ENCODE measurements at places on chromosomes 2 and 18.

GRCh38 chr2:144489315-144489916, 30.5 kb downstream of the ZEB2 start:
- DNase-seq = no peak

- no peak for DNase-seq
These were observed 204.9 kb downstream of the PTGR3 start for GRCh38 chr18:75003764-75004690.

- DNase-seq = no peak
These were observed 414.7 kb upstream of the SPRED2 start for GRCh38 chr2:65846989-65847678.

GRCh38 chr2:232322560-232323327, 55.8 kb upstream of the ALPP start:
- no peak for DNase-seq

GRCh38 chr2:105578166-105578565, 166.5 kb upstream of the NCK2 start:
- no peak for DNase-seq

- no peak for DNase-seq
These were observed 79.4 kb upstream of the SNTG2 start for GRCh38 chr2:871175-871727.

DNA sequence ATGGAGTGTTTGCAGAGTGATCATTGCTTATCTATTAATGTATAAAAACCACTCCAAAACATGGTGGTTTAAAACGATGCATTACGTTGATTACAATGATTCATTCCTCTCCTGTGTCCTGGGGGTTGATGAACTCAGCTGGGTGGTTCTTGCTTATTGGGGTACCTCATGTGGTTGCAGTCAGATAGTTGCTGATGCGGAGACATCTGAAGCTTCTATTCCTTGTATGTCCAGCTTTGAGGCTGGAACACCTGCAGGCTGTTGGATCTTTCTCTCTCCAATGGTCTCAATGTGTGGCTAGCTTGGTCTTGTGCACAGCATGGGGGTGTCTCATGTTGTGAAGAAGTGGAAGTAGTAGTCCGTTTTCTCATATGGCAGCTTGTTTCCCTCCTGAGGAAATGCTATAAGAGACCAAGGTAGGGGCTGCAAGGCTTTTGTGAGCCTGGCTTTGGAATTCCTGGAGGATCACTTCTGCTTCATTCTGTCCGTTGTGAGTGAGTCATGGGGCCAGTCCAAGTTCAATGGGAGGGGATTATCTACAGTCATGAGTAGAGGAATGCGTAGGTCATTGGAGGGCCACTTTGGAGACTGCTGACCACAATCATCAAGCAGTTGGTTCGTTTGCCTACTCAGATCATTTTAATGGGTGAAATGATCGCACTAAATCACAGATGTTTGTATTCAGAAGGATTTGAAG, 601.0 kb downstream of the SLC4A3 start:
- no peak for DNase-seq

DNA sequence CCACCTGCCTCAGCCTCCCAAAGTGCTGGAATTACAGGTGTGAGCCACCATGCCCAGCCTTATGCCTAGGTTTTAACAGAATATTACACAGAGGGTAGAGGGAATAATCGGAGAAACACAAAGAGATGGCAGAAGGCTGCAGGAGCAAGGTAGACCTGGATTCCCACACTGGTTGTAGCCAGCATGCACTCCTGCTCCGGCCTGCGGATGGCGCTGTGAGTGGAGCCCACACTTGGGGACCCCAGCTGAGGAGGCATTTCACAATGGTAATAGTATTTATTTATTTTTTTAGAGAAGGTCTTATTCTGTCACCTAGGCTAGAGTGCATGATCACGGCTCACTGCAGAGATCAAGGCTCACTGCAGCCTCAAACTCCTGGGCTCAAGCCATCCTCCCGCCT, 38.8 kb upstream of the DARS1 start:
- no peak for DNase-seq

DNA sequence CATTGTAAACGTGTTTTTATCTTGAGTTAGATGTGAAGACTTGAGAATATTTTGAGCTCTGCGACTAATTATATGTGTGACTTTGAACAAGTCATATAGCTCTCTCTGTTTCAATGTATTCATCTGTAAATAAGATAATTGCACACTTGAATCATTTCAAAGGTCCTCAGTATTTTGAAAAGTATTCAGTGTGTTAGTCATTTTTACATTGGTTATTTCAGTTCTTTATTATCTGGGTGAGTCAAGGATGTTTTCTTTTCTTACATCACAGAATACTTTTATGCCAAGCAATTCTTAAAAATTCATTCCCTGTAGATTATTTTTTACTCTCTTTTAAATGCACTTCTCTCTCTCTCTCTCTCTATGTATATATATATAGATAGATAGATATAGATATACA, 1098.0 kb upstream of the ZEB2 start:
- DNase-seq = no peak

DNA sequence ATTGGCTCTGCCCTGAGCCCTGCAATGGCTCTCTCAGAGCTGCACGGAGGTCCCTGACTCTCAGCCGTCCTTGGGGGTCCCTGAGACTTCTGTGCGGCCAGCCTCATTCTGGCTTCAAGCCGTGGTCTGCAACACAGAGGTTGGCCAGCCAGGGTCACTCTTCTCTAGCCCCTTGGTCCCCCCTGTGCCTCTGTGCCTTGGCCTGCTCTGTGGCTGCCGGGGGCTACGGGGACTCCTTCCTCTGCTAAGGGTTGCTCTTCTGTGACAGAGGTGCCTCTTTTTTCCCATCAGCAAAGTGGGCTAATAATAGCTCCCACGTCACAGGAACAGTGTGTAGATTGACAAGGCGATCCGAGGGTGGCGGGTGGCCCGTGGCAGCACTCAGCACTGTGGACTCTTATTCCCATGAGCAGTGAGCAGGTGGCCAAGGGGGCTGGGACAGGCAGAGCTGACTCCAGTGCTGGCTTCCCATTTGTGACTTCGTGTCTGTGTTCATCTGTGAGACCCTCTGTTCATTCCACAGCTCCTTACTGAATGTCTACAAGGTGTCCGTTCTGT, 19.4 kb downstream of the INHBB start:
- no peak for DNase-seq

DNA sequence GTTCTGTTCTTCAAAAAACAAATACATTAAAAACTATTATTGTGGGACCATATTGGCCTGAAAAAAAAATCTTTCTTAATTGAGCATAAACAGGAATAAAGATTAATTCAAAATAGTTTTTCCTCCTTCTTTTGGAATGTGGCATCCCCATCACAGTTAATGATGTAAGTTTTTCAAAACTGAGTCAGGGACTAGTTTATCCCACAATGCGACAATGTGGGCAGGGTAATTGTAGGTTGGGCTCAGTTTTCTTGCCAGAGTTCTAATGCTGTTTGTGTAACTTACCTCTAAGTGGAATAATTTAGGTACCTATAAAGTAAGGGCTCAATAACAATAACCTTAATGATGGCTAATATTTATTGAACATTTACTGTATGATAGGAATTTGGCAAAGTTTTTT, 82.0 kb downstream of the PMS1 start:
- DNase-seq = no peak

DNA sequence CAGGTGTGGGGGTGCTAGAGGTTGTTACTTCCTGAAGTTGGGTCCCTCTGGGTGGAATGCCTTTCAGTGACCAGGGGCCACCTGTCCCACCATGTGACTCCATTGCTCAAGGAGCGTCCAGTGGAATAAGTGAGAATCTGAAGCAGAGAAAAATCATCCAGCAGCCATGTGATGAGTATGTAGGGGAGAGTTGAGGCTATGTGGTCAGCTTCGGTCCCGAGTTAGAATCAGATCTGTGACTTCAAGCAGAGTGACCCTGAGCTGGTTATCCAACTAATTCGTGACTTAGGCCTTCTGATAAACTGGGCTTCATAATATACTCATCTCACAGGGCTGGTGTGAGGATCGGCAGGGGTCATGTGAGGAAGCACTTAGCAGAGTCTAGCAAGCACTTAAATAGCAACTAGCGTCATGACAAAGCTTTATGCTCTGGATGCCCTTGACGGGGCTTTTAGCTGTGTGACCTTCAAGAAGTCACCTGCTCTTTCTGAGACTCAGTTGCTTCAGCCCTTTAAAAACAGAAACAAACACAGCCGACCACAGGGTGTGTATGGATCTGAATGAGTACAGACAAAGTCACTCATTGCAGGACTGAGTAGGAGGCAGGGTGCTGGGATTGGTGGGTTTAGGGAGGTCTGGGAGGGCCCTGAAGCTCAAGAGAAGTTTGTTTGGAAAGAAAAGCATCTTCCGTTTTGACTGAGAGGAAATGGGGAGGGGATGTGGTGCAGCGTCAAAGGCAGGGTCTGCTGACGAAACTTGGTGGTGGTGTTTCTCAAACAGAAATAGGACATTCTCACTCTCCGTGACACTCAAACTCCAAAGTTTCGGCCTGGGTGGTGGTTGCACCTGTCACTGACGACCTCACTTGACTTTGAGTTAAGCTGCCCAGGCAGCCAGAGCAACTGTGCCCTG, 264.0 kb upstream of the CXCR4 start:
- peak; percentile 9 for DNase-seq

DNA sequence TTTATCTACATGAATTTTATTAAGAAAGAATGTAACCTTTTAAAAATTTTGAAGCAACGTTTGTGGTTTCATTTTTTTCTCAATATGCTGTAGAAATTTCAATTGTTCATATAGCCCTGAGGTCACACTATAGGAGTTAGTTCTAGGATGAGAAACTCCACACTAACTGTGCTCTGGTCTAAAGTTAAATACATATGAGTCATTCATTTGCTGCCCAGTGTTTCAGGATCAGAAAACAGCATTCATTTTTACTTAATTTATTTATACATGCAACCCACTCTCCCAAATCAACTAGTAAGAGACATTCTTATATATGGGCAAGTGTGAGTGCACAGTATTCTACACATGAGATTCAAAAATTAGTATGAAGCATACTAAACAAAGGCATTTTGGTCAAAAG, 137.9 kb downstream of the DOCK10 start:
- no peak for DNase-seq

DNA sequence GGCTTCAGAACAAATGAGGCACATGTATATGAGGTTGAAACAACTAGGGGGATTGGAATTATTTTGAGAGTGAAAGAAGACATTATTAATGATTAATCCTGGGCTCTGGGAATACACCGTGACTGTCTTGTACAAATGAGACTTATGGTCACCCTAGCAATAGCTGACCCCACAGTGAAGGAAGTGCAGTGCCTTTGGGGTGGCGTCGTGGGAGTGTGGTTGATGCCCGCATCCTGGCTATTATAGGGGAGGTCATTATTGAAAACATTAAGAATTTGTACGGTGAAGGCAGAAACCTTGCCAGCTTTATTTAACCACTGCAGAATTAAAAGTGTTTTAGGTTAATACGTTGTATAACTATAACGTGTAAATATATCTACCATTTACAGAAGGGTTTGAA, 296.7 kb downstream of the CYRIA start:
- DNase-seq = no peak

DNA sequence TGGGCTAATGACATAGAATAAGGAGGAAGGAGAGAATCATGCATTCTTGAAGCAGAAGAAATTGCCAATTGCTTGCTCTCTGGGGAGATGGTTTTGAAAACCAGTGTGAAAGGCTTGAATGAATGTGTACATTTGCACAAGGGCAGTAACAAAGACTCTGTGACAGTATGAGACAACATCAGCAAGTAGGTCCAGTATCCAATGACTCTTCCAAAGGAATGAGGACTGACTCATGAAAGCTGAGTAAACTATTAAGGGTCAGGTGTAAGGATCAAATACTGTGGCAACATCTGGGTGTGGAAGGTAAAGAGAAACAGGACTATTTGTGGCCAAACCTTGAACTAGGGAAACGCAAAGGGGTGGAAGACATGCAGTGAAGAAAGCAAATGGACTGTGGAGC, 886.0 kb upstream of the CHAC2 start:
- DNase-seq = no peak

- no peak for DNase-seq
These were observed 129.1 kb upstream of the CAB39 start for GRCh38 chr2:230583581-230583980.

DNA sequence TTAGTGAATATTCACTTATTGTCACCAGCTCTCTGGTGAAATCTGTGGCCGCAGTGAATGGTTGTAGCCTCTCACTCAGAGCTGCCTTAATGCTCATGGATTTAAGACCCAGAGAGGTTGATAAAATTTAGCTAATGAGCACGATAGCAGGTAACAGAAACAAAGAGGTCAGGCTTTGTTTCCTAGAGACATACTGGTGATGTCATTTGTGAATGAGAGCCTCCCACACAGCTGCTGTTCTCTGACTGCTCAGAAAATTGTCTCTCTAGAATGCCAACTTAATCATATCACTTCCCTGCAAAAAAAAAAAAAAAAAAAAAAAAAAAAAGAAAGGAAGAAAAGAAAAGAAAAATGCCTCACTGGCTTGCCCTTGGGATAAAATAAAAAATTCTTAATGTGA, 411.7 kb upstream of the MYT1L start:
- DNase-seq = no peak

GRCh38 chr2:226136739-226137138, 662.9 kb downstream of the IRS1 start:
- no peak for DNase-seq

GRCh38 chr2:42764901-42765300, 966 bp upstream of the OXER1 start:
- DNase-seq = no peak

GRCh38 chr18:56127322-56128099, 510.9 kb downstream of the TXNL1 start:
- no peak for DNase-seq

DNA sequence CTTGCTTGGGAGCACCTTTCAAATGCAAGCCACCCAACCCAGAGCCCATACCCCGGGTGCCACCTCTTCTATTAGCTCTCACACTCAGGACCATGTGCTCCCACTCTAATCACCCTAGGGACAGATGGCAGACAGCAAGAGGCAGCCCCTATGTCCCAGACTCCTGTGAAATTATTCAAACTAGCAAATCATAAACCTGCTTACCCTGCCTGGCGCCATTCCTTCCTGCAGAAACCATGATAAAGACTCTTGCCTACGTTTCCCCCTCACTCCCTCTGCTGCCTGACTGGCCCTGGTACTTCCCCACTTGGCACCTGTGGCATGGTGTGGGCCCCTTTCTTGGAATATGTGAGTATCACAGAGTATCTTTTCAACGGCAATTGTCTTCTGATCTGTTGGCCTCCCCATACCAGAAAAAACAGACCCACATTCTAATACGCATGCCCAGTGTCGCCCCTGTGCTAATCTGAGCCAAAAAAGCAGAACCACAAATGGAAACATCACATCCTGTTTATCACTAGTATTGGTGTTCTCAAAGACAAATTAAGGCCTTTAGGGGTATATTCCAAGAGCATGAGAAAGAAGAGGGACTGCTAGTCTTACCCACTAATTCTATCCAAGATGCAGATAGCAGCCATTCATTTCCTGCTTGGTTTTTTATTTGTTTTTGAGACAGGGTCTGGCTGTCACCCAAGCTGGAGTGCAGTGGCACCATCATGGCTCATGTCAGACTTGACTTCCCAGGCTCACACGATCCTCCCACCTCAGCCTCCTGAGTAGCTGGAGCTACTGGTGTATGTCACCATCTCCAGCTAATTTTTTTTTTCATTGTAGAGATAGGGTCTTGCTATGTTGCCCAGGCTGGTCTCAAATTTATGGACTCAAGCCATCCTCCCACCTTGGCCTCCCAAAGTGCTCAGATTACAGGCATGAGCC, 44.1 kb upstream of the TTC39C start:
- DNase-seq = peak; percentile 37

GRCh38 chr2:229713371-229714079, 830 bp downstream of the DNER start:
- DNase-seq = no peak

GRCh38 chr2:241082341-241083090, 19.6 kb downstream of the MTERF4 start:
- DNase-seq = no peak

All from stimulated activated CD8-positive, alpha-beta memory T cell treated with anti-CD3 and anti-CD28 coated beads, Interleukin-7, amount 100 ng/mL, for 1 hour (primary cell).